H1 (cell line): ENCODE measurements at places on chromosomes 11 and 22.

GRCh38 chr11:126494831-126495230 lies 139.3 kb downstream of the ST3GAL4 start:
- no peak for DNase-seq

DNA sequence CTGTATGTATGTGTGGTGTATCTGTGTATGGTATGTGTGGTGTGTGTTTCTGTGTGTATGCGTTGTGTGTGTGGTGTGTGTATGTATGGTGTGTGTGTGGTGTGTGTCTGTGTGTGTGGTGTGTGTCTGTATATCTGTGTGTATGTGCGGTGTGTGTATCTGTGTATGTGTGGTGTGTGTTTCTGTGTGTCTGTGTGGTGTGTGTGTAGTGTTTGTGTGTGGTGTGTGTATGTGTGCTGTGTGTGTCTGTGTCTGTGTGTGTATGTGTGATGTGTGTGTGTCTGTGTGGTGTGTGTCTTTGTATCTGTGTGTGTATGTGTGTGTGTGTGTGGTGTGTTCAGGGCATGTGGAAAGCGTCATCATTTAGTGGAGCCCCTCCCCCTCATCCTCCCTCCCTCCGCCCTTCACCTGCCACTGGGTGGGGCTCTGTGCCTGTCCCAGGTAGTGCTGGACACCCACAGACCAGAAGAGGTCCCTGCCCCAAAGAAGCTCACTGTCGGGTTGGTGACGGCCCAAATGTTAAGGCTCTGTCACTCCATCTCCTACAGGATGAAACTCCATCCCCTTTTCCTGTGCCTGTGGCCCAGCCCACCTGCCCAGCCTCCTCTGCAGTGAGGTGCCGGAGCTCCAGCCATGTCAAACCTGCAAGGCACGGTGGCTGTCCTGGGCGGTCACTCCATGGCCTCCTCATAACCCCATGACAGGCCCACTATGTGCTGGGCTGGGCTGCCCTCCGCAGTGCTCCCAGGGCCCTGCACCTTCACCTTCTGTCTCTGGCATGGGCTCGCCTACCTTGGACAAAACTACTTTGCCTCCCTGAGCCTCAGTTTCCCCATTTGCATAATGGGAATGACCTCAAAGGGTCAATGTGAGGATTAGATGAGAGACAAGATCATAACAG lies 23.4 kb upstream of the SHISAL1 start:
- DNase-seq = no peak

DNA sequence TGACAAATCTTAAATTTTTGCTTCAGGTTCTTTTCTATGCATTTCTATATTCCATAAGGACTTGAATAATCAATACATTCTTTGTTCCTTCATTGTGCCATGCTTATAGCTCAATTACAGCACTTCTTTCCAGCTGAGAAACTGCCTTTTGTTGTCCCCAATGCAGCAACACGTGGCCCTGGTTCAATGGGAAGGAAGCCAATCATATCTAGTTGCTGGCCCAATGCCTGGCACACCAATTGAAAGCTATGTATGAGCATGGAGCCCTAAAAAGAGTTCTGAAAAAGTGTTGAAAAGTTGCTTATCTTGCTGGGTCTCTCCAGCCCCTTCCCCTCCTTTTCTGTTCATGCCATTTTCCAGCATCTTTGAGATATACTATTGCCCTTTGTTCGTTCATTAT lies 448.0 kb upstream of the FAT3 start:
- no peak for DNase-seq

DNA sequence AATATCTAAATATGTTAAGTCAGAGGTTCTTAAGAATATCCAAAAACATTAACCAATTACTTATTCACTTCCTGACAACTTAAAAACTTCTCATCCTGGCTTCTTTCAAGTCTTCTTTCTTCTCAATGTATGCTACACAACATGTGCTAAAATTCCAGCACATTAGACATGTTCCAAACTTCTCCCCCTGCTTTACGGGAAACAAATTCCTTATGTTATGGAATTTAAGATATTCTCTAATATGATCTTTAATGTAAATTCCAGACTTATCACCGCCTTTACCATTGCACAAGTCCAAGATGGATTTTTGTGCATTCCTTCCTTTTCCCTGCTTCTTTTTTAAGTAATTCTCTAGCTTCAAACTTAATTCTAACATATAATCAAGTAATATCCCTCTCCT lies 964.5 kb upstream of the CHORDC1 start:
- DNase-seq = no peak

GRCh38 chr22:49512487-49513165 lies 315.0 kb downstream of the BRD1 start:
- DNase-seq = no peak

DNA sequence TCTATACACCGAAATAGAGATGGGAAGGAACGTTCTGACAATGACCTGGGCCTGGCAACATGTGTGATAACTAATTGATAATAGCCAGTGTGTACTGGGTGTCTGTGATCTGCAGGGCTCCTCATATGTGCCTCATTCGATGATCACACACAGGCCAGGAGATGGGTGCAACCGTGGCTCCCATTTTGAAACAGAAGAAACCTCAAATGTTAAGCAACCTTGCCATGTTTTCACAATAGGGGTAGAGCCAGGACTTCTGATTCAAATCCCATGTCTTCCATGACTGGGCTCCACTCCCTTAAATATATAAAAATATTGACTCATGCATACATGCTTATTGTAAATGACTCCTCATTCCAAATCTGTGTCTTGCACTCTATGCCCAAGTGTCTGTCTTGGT lies 11.1 kb downstream of the APOL3 start:
- DNase-seq = no peak

DNA sequence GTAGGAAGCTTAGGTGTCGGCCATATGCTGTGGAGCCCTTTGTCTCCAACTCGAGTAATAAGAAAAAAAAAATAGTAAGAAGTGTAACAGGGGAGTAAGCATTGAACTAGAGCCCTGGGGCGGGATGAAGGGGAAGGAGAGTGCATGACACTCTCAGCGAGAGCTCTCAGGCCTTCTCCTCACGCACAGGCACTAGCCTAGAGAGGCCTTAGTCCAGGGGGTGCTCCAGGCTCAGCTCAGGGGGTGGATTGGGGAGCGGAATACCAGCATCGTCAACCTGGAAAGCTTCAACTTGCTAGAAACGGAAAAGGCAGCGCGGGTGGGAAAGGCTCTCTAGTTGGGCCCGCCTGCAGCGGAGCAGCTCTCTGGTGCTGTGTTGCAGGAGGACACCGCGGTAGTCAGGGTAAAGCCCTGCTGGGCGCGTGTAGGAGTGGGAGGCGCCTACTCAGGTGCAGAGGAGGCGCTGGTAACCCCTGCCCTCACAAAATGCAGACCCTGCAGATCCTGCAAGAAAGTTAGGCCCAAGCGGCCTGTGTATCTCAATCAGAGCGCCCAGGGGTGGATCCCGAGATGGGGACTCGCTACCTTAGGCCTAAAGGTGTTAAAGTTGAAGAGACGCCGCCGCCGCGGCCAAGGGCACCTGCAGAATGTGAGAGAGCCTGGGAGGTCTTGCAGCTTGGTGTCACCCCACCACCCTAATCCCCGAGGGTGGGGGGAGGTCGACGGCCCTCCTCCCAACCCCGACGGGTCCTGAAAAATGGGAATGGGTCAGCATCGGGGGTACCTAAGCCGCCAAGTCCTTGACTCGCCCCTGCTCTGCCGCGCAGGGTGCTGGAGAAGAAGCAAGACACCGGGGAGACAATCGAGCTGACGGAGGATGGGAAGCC lies 2.8 kb downstream of the SLC17A6 start:
- DNase-seq = no peak

GRCh38 chr11:36564376-36565030 lies 3.3 kb upstream of the RAG1 start:
- peak; percentile 53 for DNase-seq

GRCh38 chr11:22671751-22672150 lies 5.3 kb downstream of the GAS2 start:
- no peak for DNase-seq

- no peak for DNase-seq
Measured at GRCh38 chr22:28438183-28438768, 241.4 kb downstream of the TTC28 start.

GRCh38 chr11:108958368-108959104 lies 293.7 kb downstream of the DDX10 start:
- DNase-seq = no peak

- DNase-seq = no peak
Measured at GRCh38 chr22:47107431-47107830, 345.0 kb downstream of the TBC1D22A start.

- DNase-seq = no peak
Measured at GRCh38 chr22:45870011-45870410, 107.0 kb downstream of the WNT7B start.

GRCh38 chr22:44573451-44573850 lies 75.4 kb upstream of the RTL6 start:
- DNase-seq = no peak

DNA sequence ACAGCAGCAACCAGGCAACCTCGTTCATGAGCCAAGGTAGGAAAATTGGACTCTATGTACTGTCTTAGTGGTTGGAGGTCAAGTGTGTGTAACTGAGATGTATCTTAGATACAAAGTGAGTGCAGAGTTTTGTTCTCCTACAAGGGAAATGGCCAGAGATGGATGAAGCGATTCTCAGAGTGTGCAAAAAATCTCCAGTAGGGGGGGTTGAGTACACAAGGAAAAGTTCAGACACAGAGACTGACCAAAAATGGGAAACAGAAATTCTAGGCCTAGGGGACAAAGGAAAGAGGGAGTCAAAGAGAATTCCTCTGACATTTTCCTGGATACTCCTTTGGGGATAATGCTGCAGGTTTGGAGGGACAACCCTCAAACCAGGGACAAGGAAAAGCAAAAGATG lies 38.2 kb upstream of the OR5AK2 start:
- no peak for DNase-seq

DNA sequence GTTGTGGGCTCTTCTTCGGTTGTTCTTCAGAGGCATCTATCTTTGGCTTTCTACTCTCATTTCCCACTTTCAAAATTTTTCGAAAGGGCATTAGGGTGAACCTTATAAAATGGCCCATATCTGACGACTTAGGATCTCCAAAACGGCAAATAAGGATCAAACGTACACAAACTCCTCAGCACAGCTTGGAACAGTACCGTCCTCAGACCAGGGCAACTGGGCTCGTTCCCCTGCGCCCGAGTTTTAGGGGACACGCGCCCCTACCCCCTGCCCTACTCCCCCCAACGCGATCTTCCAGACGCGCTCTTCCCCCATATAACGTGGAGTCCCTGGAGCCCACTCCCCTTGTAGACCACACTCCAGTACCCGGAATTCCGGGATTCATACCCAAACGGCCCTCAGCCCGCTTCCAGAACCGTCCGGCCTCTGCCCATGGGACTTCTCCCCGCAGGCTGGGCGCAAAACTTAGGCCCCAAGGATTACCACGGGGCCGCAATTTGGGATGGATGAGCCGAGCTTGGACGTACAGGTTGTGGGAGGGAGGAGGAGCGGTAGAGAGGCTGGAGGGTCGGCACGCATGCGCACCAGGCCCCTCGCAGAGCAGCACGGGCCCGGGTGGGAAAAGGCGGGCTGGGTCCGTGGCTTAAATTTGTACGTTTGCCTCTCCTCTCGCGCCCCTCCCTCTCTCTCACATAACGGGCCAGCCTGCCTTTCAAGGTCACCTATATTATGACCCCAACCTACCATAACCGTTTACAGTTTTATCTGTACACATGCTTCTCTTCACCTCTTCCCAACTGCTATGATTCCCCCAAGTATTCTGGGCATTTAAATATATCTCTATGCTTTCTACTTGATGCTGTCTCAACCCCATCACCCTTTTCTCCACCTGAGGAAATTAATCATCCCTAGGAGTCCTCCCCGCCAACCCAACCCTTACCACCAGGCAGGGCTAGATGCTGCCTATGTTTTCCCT lies 3.4 kb downstream of the CCDC89 start:
- no peak for DNase-seq

GRCh38 chr11:113431746-113432145 lies 43.5 kb downstream of the DRD2 start:
- no peak for DNase-seq

DNA sequence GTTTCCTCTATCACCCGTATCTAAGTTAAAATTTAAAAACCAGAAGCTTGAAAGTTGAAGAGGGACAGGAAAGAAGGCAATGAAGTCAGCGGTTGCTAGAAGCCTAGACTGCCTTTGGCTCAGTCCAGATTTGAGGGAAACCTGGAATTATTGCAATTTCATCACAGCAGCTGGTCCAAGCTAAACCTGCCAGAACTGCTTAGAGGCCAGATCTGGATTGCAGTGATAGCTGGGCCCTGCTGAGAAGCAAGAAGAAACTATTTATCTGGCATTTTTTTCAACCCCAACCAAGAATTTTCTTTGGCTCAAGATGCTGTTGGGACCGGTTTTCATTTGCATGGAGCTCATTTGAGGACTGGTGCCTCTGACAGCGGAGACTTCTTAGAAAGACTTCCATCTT lies 121.5 kb upstream of the TEAD1 start:
- DNase-seq = no peak
